Astrocyte of the hippocampus (primary cell): ENCODE measurements at places on chromosomes 11 and 22.

GRCh38 chr11:12857572-12857971, 151.5 kb upstream of the RASSF10 start:
- DNase-seq, result no peak

DNA sequence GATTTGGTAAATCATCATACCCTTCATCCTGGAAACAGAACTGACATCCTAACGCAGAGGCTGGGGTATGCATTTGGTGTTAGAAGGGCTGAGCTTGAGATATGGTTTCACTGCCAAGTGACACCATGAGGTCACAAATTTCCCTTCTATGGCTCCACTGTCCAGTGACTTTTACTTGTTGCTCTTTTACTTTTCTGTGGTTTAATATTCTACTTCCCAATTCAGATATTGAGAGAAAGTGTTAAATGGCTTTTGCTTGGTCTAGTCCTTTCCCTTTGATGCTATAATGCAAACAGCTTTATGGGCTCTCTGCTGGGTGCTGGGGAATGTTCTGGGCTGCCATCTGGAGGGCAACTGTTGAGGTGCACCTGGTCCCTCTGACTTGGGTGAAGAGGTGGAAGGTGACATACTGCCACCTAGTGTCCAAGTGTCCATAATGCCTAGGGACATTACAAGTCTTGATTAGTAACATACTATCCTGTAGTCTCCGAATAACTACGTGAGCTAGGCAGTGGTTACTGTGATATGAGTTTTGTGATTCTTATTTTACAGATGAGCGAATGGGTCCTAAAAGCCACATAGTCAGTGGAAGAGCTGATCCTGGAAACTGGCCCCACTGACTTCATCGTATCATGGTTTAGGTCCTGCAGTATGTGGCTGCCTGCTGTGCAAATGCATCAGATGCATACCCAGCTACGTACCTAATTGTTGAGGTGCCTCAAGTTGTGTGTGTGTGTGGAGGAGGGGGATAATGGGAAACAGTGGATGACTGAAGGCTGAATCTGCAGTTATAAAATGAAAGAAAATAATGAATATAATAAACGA, 149.1 kb upstream of the RAG2 start:
- peak; percentile 95 for DNase-seq

DNA sequence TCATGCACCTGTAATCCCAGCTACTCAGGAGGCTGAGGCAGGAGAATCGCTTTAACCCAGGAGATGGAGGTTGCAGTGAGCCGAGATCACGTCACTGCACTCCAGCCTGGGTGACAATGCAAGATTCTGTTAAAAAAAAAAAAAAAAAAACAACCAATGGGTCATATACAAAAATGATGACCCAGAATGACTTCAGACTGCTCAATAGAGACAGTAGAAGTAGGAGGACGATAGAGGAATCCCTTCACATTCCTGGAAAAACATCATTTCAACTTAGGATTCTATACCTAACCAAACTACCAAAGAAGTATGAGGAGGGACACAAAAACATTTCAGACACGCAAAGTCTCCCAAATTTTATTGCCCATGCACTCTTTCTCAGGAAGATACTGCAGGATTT, 14.1 kb upstream of the CBX7 start:
- no peak for DNase-seq

- no peak for DNase-seq
Observed at GRCh38 chr11:91761406-91762025, 463.1 kb upstream of the FAT3 start.

- DNase-seq, result peak; percentile 98
Observed at GRCh38 chr11:66970807-66971442, 4.2 kb upstream of the C11orf86 start.

- peak; percentile 81 for DNase-seq
Observed at GRCh38 chr11:129639300-129639699, 176.3 kb upstream of the TMEM45B start.
